ENCODE measurements at places on chromosomes 2 and 18.

- no peak for DNase-seq
These were observed 122.6 kb downstream of the WDPCP start for GRCh38 chr2:63465633-63466032.

DNA sequence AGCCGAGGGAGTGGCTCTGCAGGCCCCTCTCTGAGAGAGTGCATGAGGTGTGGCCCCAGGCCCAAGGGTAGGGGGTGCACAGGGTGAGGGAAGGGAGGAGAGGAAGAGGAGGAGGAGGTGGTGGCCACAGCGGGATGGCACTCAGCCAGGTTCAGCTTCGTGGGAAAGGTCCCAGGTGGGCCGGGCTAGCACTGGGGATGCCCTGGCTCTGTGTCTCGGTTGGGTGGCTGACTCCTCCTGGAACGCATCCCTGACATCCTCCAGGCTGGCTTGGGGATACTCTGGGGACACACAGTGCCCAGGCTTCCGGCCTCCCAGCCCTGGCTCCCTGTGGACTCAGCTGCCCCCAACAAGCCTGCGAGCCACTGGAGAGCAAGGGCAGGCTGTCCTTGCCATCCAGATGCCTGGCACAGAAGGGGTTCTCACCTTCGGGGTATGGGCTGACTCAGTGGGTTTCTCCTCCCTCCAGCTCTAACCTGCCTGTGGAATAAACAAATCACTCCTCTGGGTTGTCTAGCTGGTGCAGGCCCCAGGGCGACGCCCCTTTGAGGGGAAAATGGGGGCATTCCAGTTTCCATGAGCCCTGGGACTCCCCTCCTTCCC, 582 bp upstream of the ZAP70 start:
- no peak for DNase-seq

- no peak for DNase-seq
These were observed at the start of gene NEU4 for GRCh38 chr2:241808721-241809382. NEU4 (plus strand) TSS chr2:241809193; CDS start chr2:241814485, 5,292 bp downstream.

DNA sequence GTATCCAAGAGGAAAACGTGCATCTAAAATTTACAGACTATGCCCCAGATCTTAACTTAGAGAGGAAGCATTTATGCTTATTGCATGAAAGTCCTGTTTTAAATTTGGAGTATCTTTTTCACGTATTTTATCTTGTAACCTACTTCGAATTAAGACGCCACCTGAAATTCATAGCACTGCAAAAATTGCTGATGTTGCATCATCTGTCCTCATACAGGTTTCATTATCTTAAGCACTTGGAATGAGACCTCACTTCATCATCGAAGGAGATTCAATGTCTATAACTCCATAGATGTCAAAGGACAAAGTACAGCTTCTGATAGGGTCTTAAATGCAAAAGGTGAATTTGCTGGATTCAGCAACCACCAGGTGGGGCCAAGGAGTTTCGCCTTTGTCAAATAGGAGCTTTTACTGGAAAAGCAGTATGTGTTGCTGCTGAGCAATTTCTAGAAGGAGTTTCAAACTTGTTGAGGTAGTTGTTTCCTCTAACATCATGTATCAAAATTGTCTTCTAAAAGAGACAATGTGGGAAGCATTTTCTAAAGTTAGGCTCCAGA, 106.4 kb upstream of the CCDC85A start:
- no peak for DNase-seq

DNA sequence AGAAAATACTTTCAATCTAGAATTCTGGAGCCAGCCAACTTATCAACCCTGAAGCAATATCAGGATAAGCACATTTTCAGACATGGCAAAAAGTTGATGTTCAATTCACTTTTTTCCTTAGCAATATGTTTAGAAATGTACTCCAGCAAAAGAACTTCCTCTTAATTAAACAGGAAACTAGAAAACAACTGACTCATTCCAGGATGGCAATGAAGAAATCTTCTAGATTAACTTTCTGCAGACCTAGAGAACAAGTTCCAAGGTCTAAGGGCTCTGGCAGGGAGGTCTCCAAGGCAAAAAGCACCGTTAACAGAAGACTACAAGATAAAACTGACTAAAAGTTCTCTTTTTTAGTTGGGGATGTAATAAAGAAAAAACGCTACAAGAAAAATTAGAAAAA, 69.2 kb upstream of the VWC2L start:
- no peak for DNase-seq

- DNase-seq, result no peak
These were observed 75.9 kb downstream of the TXNL1 start for GRCh38 chr18:56562479-56562878.

GRCh38 chr2:103789381-103790095, 1027.7 kb downstream of the TMEM182 start:
- DNase-seq, result no peak

DNA sequence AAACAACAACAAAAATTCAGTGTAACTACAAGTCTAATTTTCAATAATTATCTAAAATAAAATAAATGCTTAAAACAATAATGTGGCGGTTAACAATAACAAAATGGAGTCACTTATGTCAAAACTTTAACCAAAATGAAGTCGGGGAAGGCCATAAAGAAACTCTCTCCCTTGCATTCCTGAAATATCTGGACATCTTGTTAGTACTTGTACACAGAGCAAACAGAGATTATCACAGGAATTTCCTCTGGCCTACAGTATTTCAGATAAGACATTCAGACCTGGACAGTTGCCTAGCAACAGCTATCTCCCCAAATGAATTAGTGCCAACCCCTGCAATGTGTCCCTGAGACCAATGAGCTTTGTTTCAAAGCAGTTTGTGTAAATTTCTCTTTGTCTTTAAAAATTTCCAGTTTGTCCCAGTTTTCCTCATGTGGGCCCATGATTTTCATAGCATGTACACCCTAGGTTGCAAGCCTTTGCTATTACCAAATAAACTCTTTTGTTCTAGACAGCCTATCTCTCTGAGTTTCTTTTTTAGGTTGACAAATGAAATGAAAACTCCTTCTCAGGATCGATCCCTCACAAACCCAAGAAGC, 68.6 kb downstream of the EXOC6B start:
- no peak for DNase-seq

DNA sequence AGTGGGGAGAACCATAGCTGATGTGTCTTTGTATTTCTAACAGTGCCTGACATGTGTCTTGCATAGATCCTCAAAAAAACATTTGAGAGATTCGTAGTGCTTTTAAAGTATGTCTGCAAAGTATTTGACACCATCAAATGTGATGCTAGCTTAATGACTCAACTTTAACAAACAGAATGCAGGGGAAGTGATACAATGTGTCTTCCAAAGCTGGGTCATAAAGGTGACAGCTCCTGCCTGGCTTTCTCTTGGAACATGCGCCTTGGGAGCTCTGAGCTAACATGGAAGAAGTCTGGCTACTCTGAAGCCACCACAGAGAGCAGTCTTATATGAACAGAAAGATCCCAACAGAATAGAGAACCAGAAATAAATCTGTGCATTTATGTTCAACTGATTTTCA, 78.2 kb downstream of the C1D start:
- DNase-seq, result no peak

DNA sequence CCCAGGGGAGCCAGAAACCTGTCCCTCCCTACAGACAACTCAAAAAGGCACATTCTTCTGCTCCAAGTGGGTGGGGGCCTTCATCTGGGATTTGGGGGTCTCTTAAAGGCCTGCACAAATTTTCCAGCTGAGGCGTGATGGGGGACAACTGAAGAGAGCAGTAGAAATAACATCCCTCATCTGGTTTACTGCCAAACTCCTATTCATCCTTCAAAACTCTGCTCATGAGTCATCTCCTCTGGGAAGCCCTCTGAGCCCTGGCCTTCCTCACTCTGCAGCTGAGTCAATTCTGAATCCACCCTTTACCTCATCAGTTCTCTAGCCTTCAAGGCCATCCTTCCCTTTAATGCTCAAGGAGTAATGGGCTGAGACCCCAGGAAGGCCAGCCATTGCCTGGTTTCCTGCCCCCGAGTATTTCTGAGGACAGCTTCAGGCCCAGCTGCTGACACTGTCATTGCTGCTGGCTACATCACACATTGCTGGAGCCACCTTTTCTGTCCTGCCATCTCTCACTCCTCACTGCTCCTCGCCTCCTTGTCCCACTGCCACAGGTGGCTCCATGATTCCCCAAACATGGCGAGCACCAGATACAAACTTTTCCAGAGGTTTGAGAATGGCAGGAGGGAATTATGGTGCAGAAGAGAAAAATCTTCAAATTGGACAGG, 32.2 kb upstream of the GLI2 start:
- peak; percentile 25 for DNase-seq

DNA sequence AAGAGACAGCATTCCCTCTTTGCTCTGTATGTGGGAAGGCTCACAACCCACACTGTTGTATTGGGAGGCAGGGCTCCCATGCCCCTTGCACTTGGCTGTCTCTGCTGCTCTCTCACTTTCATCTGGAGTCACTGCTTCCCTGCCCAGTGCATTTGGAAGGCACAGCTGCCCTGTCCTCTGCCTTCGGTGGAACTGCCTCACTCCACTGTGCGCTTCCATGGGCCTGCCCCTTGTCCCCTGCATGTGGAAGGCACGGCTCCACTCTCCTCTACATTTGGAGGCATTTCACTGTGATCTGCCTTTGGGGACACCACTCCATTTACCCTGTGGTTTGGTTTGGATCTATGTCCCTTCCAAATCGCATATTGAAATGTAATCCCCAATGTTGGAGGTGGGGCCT, 9.1 kb upstream of the PROM2 start:
- no peak for DNase-seq

GRCh38 chr2:15313657-15314056, 247.5 kb downstream of the NBAS start:
- DNase-seq, result no peak

GRCh38 chr2:193303464-193303863, 1108.7 kb upstream of the TMEFF2 start:
- DNase-seq, result no peak

DNA sequence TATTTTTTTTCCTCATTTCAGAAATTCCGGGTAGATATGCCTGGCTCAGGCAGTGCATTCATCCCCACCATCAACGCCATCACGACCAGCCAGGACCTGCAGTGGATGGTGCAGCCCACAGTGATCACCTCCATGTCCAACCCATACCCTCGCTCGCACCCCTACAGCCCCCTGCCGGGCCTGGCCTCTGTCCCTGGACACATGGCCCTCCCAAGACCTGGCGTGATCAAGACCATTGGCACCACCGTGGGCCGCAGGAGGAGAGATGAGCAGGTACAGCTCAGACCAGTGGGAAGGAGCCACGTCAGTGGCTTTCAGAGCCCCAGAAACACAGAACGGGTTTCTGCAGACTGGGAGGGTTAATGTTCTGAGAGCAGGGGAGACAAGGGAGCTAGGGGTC, 11.4 kb downstream of the FOSL2 start:
- no peak for DNase-seq

DNA sequence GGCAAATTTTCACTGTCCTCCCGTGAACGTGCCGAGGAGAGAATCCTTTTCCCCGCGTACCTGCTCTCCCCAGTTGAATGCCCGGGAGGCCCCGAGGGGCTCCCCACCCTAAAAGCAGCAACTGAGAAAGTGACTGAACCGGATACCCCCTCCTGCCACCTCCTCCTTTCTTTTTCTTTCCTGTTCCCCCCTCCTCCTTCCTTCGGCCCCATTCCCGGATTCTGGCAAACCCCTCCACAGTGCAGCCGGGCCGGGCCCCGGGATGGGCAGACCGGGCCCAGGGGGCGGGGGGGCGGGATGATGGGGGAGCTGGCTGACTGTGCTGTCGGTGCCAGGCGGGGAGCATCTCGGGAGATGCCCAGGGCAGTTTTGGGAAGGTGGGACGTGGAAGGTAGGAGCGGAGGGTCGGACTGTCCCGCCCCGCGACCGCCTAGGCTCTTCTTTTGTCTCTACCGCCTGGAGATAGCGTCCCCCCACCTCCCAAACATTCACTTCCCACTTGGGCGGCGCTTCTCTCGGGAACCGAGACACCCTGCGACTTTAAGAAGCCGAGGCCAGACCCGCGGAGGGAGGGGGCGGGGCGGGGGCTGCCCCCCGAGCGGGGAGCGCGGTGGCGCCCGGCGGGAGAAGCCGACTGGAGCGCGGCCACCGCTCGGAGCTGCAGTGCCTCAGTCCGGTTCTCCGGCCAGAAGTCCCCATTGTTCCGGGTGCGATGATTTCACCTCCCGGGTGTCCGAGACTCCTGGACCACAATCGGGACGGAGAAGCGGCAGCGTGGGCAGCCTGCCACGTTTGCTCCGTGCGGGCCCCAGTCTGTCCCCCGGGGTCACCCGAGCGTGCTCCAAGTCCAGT, 8.2 kb downstream of the DLX2 start:
- DNase-seq, result peak; percentile 74

DNA sequence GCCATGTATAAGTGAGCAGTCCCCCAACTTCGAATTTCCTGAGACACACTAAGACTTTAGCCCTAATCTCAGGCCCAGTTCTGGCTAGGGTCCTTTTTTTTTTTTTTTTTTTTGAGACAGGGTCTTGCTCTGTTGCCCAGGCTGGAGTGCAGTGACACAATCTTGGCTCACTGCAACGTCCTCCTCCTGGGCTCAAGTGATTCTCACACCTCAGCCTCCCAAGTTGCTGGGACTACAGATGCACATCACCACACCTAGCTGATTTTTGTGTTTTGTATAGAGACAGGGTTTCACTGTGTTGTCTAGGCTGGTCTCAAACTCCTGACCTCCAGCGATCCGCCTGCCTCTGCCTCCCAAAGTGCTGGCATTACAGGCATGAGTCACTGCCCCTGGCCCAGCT, 23.9 kb upstream of the TGIF1 start:
- no peak for DNase-seq

- no peak for DNase-seq
These were observed 620.6 kb downstream of the GALR1 start for GRCh38 chr18:77870199-77870598.

- no peak for DNase-seq
These were observed 3.0 kb upstream of the FIGLA start for GRCh38 chr2:70793450-70793849.

DNA sequence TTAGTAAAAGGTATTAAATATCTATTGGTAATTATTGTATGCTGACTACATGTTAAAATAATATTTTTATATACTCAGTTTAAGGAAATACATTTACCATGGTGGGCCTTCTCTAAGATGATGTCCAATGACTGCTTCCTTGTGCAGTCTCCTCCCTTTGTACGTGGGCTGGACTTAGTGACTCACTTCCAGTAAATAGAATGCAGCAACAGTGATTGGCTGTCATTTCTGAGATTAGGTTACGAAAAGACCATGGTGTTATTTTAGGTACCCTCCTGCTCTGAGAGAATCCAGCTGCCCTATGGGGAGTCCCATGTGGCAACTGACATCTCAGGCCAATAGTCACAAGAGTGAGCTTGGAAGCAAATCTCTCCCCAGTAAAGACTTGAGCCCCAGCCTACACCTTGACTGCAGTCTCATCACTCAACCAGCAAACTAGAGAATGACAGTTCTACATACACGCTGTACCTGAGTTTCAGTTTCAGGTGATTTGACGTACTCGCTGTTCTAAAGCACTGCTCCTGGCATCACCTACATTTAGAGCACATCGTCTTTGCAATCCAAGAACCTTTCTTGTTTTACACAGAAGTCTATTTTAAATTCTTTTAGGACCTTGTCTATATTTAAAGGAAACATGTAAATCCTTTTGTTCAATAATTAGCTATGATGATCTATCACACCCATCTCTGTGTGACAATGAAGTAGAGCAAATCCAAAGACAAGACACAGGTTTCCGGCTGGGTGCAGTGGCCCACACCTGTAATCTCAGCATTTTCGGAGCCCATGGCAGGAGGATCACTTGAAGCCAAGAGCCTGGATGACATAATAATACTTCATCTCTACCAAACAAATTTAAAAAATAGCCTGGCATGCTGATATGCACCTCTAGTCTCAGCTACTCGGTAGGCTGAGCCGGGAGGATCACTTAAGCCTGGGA, 87.2 kb downstream of the COBLL1 start:
- no peak for DNase-seq

- DNase-seq, result no peak
These were observed 3.2 kb upstream of the GLS start for GRCh38 chr2:190877436-190877835.

Measured in fibroblast of gingiva (primary cell).